ENCODE measurements at places on chromosomes 7 and 10.

- no peak for DNase-seq
Observed at GRCh38 chr10:77236700-77237099, 400.9 kb downstream of the KCNMA1 start.

GRCh38 chr7:152189061-152189460 lies 163.6 kb downstream of the GALNT11 start:
- DNase-seq, result no peak

- DNase-seq, result no peak
Observed at GRCh38 chr7:143256932-143257331, 6.3 kb upstream of the GSTK1 start.

GRCh38 chr10:95475827-95476468 lies 85.2 kb downstream of the SORBS1 start:
- no peak for DNase-seq

DNA sequence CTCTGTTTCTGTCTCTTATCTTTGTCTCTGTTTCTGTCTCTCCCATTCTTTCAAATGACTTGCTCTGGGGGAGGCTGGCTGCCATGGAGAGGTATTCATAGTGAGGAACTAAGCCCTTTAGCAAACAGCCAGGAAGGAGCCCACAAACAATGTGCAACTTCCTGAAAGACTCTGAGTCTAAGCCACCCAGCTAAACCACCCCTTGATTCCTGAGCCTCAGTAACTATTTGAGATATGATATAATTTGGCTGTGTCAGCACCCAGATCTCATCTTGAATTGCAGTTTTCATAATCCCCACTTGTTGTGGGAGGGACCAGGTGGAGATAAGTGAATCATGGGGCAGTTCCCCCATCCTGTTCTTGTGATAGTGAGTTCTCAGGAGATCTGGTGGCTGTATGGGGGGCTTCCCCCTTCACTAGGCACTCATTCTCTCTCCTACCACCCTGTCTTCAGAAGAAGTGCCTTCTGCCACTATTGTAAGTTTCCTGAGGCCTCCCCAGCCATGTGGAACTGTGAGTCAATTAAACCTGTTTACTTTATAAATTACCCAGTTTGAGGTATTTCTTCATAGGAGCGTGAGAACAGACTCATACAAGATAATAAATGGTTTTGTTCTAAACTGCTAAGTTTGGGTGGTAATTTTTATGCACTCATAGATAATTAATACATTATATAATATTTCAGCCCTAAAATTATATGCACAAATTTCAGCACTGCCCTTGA lies 121.2 kb upstream of the FOXP2 start:
- no peak for DNase-seq

DNA sequence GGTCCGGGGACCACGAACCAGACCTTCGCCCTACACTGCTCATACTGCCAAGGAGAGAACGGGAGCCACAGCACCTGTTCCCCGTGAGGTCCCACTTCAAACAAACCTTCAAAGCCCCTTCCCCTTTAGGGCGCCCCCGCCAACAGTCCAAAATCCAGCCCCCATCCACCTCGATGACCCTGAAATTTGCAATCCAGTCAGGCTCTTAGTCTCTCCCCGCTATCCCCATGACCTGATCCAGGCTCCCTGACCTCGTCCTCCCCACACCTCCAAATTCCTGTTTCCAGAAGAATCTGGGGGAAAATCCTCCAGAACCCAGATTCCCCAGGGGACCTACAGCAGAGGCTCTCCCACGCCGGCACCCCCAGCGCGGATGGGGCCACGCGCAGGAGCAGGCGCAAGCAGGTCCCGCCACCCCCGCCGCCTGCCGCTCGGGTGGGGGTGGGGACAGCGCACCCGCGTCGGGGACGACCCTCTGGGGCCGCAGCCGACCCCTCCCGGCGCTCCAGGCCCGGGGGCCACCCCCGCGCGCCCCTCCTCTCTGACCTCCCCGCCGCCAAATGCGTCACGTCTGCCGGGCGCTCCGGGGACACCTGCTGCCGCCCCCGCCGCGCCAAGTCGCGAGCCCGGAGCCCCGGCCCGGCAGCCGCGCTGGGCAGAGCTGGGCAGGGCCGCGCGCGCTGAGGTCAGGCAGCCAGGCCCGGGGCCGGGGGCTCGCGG lies 753 bp downstream of the CAMK2B start:
- DNase-seq, result no peak

- DNase-seq, result no peak
Observed at GRCh38 chr7:151377406-151377805, 32.4 kb downstream of the WDR86 start.

GRCh38 chr7:138308136-138308535 lies 151.9 kb upstream of the TRIM24 start:
- DNase-seq, result no peak

DNA sequence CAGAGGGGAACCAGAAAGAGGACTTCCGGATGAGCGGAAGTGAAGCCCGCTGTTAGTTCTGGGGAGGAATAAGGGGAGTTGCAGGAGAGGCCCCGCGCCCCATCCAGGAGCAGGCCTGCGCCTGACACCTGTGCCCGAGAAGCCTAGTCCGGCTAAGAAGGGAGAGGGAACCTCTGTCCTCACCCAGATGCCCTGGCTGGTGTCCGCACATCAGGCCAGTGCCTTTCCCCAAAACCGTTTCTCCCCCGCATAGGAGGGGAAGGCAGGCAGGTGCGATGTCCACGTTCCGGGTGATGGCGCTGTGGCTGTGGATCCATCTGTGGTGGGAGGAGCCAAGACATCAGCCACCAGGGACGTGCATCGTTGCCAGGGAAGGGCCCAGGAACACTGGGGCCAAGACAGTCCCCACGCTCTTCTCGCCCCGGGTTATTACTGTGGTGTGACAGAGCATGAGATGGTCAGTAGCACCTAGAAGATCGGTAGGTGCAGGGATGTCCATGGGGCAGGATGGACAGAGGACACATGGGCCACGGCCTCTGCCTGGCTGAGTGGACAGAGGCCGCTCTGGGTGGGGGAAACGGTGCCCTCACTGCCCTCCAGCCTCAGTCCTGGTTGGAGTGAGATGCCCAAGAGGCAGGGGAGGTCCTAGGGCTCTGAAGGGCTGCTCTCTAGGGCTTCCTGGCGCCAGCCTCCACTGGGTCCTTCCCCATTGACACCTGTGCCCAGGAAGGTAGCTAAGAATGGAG lies 262.7 kb downstream of the CELF2 start:
- no peak for DNase-seq

GRCh38 chr10:133088179-133088955 lies 643 bp downstream of the ADGRA1 start:
- DNase-seq, result no peak

DNA sequence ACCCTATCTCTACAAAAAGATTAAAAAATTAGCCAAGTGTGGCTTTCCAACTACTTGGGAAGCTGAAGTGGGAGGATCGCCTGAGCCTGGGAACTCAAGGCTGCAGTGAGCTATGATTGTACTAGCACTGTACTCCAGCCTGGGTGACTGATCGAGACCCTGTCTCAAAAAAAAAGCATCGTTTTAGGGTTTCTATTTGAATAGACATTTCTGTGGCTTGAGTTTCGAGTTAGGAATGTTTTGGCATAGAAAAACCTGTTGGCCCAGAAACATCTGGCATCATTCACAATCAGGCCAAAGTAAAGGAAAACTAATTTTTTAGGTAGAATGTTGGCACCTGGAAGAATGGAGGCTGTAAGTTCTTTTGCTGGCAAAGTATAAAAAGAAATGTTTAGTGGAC lies 72.4 kb downstream of the AUTS2 start:
- DNase-seq, result no peak

DNA sequence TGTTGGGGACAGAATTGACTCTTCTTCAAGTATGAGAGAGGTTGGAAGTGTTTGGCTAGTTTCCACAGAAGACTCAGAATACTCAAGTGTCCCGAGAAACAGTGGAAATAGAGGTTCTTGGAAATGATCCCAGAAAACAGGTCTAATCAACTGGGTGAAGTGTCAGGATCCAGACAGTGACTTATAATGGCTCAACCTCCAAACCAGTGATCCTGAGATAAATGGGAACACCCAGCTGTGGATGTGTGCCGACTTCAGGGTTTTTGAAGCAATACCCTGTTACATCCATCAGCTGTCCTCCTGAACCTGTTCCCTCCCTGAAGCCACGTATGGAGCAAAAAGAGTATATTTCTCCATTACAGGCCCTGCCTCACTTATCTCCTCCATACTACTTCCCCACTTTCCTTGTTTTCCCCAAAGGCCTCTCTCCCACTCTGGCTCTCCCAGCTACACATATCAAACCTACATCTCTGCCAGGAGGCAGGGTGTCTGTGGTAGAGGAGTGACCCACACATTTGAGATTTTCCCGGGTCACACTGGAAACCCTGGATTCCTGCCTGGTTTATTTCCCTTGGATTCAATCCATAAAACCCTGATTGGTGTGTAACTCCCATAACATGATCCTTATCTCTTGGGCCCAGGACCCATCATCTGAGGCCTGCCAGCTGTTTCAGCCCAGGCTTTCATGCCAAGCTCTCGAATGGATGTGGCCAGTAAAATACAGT lies 17.6 kb upstream of the ELOVL3 start:
- DNase-seq, result no peak

DNA sequence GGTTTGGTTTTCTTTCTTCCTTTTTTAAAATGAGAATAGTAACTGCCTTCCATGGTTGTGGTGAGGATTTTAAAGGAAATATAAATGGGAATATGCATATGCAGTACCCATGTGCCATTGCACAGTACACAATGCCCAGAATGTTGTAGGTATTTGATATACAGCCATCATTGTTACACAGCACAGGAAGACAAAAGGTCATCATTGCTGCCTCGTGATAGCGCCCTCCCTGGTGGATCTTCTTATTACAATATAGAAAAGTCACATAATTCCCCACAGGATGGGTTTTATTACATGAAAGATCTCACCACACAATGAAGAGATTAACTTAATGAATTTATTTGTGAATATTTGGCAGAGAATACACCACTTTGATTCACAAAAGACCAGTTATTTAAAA lies 76.5 kb downstream of the PPP1R17 start:
- DNase-seq, result no peak

DNA sequence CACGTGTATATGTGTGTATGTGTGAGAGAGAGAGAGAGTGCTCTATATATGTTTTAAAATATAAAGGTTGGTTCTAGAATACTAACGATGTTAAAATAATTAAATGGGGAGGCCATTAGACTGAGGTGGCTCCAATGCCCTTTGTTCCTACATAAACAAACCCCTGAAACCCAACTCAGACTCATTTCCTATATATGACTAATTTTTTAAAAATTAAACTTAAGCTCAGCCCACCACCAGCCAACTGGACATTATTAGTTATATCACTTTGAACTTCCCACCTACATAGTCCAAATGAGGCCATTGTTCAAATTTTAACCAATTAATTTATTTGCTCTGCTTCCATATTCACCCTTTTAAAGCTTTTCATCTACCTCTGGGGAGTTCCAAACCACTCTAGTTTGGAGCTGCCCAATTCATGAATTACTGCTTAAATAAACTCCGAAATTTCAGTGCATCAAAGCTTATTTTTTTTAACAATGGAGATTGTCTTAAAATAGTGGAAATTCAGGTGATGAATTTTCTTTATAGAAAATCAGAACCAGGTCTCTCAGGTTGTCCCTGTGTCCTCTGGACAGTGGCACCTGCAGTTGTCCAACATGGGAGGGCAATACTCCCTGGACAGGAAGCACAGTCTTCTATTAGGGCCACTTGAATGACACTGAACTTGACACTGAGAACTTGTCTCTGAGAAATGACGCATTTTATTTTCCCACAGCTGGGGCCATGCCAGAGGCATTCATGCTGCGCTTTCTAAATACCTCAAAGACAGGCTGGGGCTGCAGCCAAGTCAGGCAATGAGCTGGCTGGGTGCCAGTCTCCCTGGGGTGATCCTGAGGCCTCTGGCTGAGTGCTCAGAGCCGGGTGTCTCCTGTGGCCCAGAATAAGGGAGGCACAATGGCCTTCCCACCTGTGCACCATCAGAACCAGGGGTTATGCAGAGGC lies 109.5 kb upstream of the TMEM72 start:
- DNase-seq, result peak; percentile 32

GRCh38 chr7:75757860-75758259 lies 14.2 kb downstream of the CCL26 start:
- no peak for DNase-seq

DNA sequence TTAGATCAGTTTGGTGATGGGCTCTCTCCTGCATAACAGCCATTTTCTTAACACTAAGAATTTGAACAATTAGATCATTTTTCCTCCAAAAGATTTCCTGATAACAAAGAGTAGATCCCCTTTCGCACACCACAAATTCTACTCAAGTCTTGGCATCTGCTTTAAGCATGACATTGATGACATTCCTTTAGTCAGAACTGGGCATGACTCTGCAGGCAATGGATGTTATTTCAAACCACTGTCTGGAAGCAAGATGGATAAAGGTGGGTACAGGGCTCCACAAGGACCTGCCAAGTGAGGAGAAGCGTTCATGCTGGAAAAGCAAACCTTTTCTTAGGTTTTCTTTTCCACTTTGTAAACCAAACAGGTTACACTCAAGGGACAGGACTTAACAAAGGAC lies 123.5 kb downstream of the GLCCI1 start:
- no peak for DNase-seq

DNA sequence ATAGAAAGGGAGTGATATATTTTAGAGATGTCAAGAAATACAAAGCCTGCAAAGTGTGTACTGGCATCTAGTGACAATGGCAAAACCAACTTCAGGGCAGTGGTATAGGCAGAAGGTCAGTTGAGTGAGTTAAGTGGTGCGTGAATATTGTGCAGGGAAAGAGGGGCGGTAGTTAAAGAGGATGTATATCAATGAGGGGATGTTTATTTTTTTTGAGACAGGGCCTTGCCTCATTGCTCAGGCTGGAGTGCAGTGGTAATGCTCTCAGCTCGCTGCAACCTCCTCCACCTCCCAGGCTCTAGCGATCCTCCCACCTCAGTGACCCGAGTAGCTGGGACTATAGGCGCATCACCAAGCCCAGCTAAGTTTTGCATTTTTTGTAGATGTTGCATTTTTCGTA lies 13.8 kb downstream of the ANLN start:
- no peak for DNase-seq

- DNase-seq, result no peak
Observed at GRCh38 chr7:120460949-120461348, 188.0 kb downstream of the KCND2 start.

DNA sequence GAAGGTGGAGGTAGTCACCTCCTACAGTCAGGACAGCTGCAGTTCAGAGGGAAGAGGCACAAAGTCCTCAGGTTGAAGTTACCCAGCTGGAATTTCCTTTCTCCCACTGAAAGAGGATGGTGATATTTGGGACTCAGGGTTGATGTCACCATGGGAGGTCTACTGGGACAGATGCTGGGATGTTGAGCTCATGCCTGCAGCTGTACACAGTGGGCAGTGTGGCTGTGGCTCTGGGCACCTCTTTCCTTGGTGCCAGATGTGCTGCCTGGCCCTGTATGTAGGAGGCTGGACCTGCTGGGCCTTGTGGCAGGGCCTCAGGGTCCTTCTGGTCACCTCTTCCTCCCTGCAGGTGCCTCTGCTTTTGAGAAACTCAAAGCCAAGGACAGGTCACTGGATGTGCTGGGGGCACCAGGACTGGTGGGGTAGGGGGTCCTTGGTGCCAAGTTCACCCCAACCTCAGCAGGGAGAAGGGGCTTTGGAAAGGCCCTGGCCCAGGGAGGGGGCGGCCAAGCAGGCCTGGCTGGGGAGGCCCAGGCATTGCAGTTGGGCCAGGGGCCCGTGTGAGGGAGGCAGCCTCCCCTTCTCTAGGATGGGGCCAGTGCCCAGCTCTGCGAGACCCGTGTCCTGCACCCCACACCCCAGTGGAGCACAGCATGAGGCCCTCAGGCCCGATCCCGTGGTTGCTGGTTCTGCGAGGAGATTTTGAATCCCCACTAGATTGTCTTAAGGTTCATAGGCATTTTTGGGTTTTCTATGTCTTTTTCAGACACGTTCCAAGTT lies 103.1 kb downstream of the BMS1 start:
- DNase-seq, result no peak

Measured in Ammon's horn (tissue), 1 donor.